ENCODE measurements at places on chromosomes 7 and 10.
A peak's percentile ranks its signal among the peaks of the same experiment; 100 is the strongest.

DNA sequence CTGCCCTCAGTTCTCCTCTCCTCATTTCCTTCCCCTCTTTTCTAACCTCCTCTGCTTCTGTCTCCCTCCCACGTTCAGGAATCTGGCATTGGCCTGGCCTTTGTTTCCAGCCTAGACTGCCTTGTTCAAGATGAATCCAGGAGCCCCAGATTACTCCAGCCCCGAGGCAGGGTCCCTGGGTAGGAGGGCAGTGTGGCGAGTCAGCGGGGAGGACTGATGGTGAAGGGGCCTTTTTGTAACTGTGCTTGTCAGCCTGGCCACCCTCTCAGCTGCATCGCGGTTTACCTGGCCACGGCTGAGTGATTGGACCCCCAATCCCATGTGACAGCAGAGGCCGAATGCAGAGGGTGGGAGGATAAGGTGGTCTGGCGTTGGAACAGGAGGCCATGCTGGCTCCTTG lies 96.1 kb upstream of the SHH start:
- DNase-seq = no peak

DNA sequence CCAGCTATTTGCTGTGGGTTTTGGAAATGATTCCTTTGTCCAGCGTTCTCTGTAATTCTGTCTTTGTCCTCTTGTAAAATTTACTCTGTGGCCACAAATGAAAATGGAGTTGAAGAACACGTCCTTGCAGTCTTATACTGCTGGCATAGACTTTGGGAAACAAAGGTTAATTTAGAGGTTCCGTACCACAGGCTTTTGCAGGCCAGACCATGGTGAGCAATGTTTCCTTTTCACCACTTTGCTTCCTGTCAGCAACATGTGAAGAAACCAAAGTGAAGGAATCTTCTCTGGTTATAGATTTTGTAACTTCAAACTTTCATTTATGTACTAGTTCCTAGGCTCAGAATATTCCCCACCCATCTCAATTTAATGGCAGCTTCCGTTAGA lies 488.5 kb downstream of the MDFIC start:
- no peak for DNase-seq

GRCh38 chr7:127485482-127485881 lies 93.0 kb upstream of the ZNF800 start:
- DNase-seq = no peak

DNA sequence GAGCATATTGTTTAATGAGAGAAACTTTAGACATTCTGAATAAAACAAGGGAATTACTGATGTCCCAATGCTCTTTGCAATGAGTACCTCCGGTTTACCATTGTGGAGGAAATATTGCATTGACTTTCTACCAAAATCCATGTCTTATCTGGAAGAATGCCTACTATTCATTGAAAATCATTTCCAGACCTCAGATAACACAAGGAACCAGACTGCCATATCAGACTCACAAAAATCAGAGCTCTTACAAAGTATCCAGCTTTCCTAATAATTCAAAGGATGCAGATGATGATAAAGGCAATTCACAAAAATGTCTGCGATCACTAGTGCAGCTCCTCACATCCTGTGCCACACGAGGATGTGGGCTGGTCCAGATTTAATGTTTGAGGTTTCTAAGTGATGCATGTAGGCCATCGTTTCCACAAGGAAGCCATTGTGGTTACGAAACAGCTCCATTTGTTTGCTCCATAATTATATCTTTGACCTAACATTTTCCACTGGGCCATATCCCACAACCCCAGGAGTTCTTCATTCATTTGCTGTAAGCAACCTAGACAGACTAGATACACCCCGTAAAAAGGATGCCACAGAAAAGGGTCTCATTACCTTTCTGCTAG lies 831.1 kb upstream of the C7orf33 start:
- no peak for DNase-seq

DNA sequence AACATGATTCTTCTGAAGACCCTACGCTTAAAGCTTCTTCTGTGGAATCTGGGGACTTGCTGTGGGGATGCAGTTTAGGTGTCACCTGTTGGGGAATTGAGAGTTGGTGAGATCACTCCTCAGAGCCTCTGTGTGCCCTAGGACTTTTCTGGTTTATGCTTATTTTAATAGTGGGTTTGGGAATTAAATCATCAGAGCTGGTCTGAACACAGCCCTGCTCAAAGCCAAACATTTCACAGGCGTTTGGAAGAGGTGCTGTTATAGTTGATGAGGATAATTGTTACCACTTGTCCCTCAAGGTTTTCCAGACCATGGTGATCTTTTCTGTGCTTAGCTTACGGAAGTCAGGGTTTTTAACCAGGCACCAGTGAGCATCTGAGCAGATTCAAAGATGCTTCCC lies 106.1 kb downstream of the EBLN1 start:
- DNase-seq = no peak

DNA sequence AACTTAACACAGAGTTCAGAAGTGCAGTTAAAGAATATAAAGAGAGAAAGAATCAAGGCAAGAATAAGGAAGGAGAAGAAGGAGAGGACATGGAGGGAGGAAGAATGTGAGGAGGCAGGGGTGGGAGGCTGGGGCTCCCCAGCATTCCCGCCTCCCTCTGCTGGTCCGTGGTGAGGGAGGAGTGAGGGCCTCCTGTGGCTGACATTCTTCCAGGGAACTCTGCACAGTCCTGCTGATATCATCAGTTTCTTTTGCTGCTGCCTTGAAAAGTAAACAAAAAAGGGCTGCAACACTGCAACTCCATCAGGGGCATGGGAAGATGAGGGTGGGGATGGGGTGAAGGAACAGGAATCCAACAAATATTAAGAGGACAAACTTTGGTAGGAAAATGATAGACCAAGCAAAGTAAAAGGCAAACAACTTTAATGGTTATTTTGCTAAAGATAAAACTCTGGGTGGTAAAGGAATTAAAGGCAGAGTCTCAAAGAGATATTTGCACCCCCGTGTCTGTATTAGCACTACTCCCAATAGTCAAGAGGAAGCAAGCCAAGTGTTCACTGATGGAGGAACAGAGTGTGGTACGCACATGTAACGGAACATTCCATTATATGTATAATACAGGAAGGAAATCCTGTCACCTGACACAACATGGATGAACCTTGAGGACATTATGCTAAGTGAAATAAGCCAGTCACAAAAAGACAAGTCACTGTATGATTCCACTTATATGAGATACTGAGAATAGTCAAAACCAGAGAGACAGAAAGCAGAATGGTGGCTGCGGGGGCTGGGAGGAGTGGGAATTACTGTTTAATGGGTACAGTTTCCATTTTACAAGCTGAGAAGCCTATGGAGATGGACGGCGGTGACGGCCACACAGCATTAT lies 8.0 kb upstream of the SPOCK2 start:
- DNase-seq = peak; percentile 62

GRCh38 chr10:77461636-77462296 lies 175.8 kb downstream of the KCNMA1 start:
- DNase-seq = no peak

DNA sequence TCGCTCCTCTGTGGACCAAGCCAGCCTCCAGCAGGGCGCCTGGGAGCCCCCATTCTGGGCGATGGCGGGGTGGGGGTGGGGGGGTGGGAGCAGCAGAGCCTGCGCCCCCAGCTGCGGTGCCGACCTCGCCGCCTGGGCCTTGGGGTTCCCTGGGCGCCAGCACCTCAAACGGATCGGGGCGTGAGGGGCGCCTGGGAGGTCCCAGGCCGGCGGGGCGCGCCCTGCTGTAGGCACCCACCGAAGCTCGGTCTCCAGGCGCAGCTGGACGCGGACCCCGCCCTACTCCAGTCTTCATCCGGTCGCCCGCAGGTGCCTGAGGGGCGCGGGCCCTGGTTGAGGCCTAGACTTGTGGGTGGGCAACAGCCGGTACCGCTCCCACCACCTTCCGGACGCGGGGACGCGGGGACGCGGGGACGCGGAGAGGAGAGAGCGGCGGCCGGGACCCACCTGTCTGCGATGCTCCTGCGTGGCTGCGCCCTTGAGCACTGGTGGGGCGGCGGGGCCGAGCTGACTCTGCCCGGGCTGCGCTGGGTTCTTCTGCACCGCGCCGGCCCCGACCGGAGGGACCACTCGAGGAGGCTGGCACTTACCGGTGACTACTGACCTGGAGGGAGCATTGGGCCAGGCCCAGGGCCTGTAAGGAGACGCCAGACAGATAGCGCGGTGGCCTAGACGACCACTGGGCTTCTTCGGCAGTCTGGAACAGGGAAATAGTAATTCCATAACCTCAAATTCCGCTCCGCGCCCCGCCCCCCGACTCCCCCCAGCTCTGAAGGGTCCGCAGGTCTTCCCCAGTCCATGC lies 5.5 kb upstream of the KCP start:
- no peak for DNase-seq

GRCh38 chr7:128881458-128882125 lies 18.9 kb downstream of the ATP6V1F start:
- no peak for DNase-seq

GRCh38 chr7:108246227-108246837 lies 116.2 kb upstream of the LAMB4 start:
- DNase-seq = peak; percentile 96

DNA sequence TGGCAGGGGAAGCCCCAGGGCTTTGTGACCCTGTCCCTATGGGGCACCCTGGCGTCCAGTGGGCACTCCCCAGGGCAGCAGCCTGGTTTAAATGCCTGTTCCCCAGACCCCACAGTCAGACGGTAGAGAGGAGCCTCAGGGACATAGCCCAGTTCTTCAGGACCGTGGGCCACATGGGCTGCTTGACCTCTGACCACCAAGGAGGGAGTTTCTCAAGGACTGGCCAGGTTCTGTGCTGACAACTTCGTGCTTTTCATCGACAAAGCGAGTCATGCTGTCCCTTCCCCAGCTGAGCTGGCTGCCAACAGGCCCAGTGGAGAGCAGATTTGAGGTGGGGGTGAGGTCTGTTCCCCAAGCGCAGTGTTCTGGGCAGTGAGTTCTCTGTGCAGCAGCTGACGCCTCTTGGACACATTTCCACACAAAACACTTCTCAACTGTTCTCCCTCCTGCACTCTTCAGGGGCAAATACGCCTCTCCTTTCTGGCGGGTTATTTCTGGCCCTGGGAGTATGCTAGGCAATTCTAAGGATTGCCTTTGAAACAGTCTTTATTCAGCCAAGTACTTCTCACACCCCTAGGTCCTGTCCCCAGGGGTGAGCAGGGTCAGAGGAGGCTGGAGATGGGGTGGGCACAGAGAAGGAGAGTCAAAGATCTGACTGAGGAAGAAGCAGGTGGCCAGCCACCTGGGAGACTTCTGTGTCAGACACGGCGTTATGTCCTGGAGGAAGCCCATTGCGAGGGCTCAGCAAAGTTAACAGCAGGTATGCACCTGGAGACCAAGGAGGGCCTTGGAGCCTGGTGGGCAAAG lies 57.3 kb upstream of the CAMK2B start:
- DNase-seq = peak; percentile 27

DNA sequence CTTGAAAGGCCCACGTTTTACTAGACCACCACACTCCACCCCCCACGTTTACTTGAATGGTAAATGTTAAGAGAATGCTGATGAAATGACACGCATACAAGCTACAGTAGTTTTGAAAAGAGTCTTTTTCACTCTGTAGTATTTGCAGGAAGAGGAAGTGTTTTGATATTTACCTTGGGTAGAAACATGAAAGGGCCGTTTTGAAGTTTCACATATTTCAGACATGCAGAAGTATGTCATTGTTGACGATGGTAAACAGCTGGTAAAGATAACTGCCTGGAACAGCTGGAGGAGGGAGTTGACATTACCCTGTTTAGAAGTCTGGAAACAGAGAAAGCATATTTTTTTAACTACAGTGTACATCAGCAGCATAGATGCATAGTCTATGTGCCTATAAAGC lies 160.7 kb downstream of the NXPH1 start:
- no peak for DNase-seq

DNA sequence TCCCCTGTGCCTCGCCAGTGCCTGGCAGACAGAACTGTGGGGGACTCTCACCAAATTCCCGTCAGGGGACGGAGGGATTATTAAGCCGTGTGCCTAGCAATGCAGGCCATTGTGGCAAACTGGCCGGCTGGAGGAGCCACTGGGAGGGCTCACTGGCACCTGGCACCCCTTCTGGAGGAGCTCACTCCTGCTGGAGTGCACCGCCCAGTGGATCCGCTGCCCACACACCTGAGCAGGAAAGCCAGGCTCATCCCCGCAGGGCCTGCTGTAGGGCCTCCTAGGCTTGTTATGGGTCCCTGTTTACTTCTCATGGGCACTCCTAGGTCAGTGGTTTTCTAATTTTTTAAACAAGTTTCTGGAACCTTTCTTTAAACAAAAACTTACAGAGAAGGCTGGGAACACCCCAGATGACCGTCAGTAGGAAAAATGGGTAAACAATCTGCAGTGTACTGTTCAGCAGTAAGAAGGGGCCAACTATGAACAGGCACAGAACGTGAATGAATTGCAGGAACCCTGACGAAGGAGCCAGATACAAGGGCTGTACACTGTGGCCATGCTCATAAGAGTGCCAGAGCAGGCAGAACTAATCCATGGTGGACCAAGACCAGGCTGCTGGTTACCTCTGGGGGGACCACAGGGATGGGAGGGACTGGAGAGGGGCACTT lies 64.8 kb downstream of the LANCL2 start:
- DNase-seq = no peak

GRCh38 chr10:50992356-50992901 lies 81.9 kb upstream of the PRKG1 start:
- peak; percentile 48 for DNase-seq

DNA sequence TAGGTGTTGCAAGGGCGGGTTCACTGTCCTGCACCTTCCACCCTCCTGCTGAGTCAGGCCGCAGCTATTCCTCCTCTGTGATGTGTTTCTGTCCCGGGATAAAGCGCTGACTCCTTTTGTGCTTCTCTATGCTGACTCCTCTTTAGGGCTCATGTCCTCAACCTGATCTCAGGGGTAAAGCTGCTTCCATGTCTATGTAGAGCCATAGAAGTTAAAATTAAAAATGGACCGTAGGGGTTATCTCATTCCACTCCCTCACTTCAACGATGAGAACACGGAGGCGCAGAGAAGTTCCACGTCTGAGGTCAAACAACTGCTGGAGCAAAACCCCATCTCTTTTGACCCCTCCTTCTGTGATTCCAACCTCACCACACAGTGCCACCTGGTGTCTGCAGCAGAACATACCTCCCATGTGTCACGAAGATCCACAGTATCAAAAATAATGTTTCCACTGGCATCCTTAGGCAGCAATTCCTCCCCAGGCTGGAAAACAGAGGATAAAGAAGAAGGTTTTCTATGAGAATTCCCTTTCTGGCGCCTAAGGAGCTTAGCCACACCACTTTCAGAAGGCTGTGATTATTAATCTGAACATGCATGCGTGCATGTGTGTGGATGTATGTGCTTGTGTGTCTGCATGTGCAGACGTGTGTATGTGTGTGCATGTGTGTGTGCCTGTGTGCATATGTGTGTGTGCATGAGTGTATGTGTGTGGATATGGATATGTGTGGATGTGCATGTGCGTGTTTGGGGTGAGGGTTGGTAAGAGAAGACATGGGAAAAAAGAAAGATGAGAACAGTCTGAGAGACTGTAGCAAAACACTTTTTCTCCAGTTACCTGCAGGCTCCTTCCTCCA lies 81.2 kb upstream of the UCN3 start:
- peak; percentile 81 for DNase-seq

Data from fibroblast of pulmonary artery (primary cell).